Stimulated activated CD8-positive, alpha-beta memory T cell treated with anti-CD3 and anti-CD28 coated beads, Interleukin-2, amount 100 ng/mL, for 1 hour (primary cell): ENCODE measurements at places on chromosomes 5 and 9.

GRCh38 chr5:169168280-169168679 is 132.7 kb downstream of the SLIT3 start:
- DNase-seq, result no peak

DNA sequence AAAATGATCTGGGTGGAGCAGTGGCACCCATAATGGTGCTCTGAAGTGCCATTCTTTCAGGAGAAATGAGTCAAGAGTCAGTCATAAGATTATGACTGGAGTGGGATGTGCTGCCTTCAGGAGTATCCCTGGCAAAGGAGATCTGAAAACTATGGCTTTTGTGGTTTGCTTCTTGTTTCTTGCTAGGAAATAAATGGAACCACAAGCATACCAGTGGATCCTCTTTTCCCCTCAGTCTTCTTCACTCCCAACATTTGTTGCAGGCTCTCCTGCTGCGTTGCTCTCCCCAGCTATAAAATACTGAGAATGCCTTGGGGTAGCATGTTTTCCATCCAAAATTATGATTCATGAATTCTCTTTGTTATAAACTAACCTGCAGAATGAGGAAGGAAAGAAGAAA is 199.1 kb downstream of the NNT start:
- DNase-seq, result no peak

- DNase-seq, result no peak
These were observed 2.3 kb downstream of the RALGPS1 start for GRCh38 chr9:126916909-126917308.

- DNase-seq, result no peak
These were observed 4.1 kb downstream of the BICD2 start for GRCh38 chr9:92760494-92760893.

DNA sequence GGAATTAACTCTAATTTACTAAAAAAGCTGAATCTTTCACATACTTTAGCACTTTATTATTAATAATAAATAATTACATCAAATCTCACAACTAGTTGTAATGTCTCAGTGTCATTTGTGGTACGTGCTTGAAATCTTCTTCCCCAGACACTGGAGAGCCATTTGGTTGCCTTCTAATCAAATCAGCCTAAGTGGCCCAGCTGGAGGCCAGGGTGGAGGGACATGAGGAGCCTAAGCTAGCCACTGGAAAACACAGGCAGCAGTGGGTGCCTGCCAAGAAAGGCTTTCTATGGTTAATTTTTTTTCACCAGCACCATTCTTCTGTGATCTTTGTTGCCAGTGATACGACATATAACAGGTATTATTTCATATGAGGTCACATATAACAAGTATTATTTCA is 117.0 kb downstream of the ERCC6L2 start:
- DNase-seq, result no peak

DNA sequence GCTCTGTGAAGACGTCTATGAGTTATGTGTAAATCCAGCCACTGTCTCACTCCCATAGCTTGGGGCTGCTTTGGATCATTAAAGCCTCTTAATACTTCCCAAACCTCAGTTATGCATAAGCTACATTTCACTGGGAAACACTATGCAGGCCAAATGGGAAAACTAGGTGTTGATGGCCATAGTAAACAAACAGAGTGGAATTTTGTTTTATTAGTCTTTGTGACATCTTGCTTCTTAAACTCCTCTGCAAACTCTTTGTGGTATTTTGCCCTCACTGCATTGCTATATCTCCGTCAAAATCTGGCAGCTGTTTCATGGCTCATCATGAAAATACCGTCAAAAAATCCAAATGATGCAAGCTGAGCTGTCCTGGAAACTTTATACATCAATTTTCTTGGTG is 167.2 kb upstream of the HMHB1 start:
- DNase-seq, result no peak

GRCh38 chr5:53874409-53874808 is 314.0 kb downstream of the NDUFS4 start:
- no peak for DNase-seq

- DNase-seq, result no peak
These were observed 187.8 kb downstream of the GNAQ start for GRCh38 chr9:77843871-77844155.

DNA sequence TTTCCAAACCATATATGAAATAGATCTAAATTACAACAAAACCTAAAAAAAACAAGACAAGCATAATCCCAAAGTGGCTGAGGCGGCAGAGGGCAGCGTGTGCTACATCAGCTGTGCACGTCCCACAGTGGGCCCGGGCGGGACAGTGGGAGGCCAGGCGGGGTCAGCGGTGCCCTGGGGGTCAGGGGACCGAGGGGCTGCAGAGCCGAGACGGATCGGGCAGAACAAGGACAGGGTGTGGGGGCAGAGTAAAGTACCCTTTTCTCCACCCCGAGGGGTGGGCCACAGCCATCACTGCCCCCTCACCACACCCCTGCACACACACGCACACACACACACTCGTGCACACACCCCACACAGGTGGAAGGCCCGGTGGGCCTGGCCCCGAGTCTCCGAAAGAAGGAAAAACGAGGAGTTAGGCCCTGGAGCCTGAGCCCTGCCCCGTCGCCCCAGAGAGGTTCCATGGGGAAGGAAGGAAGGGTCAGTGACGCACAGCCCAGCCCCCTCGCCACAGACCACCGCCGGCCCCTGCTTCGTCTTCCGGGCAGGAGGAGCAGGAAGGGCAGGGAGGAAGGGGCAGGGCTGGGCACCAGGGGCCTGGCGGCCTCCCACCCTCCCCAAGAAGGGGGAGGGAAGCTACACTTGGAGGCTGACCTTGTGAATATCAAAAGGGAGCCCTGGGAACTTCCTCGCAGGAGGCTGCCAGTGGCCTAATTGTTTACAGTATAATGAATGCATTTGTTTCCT is 49.6 kb upstream of the UBAC1 start:
- no peak for DNase-seq

- DNase-seq, result no peak
These were observed 328.1 kb downstream of the HINT1 start for GRCh38 chr5:130836729-130837649.

- no peak for DNase-seq
These were observed 1.9 kb downstream of the GPBP1 start for GRCh38 chr5:57175551-57176309.

GRCh38 chr5:34467436-34467835 is 188.7 kb upstream of the RAI14 start:
- no peak for DNase-seq

GRCh38 chr9:82363682-82364081 is 375.1 kb downstream of the SPATA31D1 start:
- no peak for DNase-seq

- no peak for DNase-seq
These were observed 7.0 kb downstream of the ASS1 start for GRCh38 chr9:130451509-130452388.

DNA sequence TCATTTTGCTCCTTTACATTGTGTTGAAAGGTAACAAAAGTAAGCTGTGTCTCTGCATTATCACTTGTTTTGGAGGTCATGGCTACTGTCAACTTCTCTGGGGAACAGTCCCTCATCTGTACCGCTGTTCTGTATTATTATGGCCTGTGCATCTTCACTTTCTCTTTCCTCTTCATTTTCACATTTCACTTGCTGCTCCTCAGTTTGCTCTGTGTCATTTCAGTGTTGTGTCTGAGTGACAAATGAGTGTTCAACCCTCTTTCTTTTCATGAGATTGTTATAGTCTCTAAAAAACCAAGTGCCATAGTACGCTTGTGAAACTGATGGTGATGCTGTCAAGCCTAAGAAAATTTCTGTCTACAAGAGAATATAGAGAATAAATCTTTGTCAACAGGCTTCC is 122.0 kb upstream of the FER start:
- DNase-seq, result no peak

DNA sequence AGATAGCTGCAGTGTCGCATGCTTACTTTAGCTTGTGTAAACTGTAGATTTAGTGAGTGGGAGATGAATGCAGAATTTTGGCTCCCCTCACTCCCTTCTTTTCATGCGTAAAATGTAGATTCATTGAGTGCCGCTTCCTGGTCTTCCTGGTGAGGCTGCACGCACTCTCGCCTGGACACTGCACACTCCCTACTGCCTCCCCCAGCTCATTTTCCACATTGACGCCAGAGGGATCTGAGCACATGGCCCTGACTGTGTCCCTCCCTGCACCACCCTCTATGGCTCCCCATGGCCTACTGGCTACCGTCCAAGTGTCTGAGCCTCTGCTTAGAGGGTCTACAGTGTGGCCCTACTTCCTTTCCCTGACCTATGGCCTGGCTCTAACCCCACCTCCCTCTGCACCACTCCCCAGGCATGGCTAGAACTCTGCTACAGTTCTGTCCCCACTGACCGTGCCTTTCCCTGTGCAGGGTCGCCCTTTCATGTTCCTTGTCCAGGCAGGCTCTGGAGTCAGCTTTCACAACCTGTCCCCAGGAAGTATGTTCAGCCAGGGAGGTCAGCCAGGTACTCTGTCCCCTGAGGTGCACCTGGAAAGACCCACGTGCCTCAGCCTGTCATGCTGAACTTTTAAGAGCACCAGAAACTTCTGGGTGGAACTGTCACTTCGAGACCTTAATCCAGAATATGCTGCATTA is 160.6 kb downstream of the COL23A1 start:
- no peak for DNase-seq

DNA sequence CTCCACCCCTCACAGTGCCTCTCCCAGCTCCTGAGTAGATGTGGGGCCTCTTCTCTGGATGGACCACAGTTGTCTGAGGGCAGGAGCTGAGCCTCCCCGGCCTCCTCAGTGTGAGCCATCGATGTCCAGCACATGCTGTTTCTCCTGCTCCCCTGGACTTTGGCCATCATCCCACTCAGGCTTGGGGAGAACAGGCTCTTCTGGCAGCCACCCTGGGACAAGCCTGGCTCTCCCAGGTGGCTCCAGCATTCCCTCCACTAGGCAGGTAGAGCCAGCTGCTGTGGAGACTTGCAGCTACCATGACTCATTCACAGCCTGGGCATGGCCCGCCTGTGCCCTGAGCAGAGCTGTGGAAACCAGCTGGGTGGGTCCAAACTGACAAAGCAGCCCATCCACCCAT is 77.0 kb downstream of the CSNK1A1 start:
- DNase-seq, result no peak

DNA sequence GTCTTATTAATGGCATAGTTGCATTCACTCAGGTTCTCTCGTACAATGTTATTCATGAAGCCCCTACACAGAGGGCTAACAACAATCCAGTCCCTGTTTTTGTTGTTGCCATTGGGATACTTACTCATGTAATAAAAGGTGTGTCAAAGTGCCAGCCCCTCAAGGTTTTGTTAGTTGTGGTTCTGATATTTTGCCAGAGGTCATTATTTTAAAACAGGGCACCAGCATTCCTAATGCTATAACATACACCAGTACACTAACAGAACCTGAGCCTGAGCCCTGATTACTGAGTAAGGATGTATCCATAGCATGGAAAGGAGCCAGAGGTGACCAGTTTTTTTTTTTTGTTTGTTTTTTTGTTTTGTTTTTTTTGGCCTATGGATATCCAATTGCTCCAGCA is 50.2 kb downstream of the SMC2 start:
- DNase-seq, result no peak

DNA sequence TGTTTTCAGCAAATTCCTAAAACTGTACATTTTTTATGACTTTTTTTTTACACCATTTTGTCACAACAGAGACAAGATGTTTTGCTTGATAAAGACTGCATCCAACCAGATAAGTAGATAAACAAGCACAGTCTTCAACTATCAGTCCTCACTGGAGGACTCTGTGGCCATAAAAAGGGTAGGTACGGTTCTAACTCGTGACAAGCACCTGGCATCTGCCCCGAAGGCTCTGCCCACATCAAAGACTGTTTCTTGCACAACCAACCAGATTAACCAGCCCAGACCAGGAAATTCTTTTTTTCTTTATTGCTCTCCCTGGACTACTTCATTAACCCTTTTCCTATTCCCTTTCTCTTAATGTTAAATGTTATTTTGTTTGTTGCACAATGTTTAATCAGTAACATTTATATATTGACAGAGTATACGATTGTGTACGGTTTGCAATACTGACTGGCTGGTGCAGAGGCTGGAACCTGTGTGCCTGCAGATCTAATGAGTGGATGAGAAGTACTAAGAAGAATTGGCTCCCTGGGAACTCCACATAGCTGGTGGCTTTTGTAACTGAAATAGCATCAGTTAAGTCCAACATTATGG is 74.1 kb downstream of the SERINC5 start:
- no peak for DNase-seq

DNA sequence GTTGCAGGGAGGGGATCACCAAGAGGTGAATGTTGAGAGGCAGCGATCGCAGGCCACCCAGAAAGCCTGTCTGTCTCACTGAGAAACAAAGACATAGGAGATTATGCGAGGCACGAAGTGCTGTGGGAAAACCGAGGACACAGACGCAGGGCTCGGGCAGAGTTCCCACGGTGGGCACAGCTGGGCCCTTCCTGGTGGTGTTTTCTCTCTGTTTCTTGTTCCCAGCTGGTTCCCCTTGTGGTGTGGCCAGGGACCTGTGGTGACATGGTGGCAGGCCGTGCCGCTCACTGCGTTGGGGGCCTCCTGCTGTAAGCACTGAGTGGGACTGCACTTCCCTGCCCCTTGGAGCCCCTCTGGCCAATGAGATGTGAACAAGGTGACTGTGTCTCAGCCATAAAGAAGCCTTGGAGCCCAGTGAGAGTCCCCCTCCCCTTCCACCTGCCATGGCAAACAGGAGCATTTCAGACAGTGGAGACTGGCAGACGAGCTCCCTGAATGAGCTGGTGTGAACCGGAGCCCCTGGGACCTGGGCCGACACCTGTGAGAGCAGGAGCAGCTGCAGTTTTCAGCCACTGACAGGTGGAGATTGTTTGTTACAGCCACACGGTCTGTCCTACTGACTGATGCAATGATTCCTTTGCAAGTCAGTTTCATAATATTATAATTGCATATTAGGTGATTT is 13.2 kb upstream of the IRX4 start:
- no peak for DNase-seq

DNA sequence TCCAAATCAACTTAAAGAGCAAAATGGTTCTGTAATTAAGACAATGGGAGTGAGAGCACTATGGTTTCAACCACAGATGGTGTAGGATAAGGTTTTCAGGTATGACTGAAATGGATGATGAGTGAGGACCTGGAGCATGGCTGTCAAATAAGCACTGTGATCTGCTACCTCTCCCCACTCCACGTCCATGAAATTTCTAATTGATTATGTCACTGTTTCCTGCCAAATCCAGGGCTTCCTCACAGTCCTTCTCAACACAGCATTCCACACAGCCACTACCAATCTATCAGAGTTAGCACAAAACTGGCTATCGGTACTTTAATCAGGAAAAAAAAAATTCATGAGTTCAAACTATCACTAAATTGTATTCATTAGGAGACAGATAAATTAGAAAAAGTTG is 420.4 kb upstream of the WWC1 start:
- DNase-seq, result no peak

- DNase-seq, result no peak
These were observed 24.3 kb downstream of the ABCA1 start for GRCh38 chr9:104903609-104904008.

DNA sequence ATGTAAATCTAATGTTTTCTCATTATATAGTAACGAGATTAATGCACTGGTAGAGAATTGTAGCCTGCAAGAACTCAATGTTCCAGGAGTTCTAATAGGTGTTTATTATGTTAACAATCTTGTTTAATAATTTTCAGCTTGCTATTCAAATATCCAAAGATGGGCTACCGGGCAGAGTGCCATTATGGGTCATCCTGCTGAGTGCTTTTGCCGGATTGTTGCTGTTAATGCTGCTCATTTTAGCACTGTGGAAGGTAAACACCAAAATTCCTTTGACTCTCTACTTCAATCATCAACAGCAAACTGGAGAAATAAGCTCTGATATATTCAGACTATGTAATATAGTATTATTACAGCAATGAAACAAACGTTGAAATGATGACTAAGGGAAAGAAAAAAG is 41.9 kb upstream of the ITGA2 start:
- DNase-seq, result no peak

- DNase-seq, result no peak
These were observed 83.0 kb downstream of the OXCT1 start for GRCh38 chr5:41787265-41787664.
